ENCODE measurements at places on chromosomes 12 and 14.

DNA sequence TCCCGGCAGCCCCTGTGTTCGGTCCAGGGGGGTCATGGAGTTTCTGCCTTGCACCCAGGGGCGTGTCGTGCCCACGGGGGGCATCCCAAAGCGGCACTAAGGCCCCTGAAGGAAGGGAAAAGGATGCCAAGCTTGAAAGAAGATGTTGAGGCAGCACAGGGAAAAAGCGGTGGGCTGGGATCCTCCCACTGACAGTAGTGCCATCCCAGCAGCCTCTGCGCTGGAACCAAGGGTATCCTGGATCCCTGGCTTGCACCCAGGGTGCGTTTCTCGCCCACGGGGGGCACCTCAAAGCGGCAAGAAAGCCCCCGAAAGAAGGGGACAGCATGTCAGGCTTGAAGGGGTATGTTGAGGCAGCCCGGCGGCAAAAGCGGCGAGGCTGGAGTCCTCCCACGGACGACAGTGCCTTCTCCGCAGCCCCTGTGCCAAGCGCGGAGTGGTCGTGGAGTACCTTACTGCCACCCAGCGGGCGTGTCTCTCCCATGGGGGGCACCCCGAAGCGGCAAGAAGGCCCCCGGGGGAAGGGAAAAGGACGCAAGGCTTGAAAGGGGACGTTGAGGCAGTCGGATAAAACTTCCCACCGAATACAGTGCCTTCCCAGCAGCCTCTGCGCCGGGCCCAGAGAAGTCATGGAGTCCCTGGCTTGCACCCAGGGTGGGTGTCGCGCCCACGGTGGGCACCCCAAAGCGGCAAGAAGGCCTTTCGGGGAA is 164.4 kb upstream of the ALG10B start:
- no peak for DNase-seq

DNA sequence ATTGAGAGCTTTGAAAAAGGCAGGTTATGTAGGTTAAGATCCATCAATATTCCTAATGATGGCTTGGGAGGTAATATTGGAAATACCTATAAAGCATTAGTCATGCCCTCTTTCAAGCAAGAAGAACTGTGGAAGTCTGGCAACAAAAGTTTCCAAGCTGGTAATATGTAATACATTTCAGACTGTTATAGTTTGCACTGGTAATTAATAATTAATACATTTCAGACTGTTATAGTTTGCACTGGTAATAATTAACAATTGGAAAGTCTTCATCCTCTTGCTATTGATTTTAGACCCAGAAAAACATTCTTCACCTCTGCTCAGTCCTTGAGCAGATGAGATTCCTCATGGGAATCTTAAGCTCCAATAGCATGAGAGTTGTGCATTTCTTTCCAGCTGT is 29.0 kb upstream of the WDR89 start:
- no peak for DNase-seq

- DNase-seq: no peak
These were observed 179.6 kb downstream of the SLC35F4 start for GRCh38 chr14:57686304-57686703.

DNA sequence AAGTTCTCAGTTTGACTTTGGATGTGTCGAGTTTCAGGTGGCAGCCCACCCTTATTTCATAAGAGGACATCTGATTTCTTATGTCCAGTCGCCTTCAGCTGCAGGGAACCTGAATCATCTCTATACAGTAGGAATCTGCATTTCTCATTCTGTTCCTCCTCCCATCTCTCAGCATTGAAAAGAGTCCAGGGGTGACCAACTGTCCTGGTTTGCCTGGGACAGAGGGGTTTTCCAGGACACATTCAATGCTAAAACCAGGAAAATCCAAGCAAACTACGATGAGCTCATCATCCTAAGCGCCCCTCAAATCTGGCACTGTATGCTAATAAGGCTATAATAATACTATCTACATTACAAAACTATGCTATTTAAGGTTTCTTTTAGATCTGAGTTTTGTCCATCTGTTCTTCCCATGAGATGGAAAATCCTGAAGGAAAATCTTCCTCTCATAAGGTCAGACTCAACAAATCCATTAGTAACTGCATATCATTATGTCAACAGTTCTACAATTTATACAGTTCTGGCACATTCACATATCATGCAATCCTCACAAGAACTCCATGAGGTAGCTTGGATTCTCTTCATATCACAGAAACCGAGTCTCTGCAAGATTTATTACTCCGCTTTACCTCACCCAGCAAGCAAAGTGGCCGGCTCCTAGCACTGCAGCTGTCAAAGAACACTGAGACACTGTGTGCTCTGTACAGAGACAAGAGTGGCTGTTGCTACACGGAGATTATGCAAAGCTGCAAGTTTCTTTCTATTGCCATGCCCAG is 15.6 kb upstream of the CALM1 start:
- peak; percentile 64 for DNase-seq

DNA sequence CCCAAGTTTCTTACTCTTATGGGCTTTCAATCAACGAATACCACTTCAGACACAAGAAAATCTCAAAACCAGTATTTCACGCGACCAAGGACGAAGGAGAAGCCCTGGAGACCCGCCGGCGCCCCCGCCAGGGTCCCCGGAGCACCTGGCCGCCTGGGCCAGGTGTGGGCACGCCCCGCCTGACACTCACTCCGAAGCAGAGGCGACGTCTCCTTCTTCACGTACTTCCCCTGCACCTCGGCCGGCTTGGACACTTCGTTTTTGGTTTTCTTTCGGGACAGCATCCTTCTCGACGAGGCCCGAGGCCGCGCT is 466 bp downstream of the SAV1 start:
- no peak for DNase-seq

DNA sequence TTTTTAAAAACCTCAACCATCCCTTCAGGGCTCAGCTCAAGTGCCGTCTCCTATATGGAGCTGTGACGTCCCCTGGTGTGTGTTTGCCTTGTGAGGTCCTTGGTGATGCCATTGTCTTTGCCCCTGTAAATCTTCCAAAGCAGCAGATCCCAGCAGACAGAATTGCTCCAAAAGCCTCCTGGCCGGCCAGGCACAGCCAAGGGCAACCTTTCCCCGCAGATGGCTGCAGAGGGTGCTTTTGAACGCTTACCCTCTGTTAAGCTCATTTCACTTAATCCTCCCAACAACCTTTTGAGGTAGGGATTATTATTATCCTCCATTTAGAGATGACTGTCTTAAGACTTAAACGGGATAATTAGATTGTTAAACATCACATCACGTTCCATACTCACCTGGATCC is 51.4 kb downstream of the RFX4 start:
- DNase-seq: no peak

DNA sequence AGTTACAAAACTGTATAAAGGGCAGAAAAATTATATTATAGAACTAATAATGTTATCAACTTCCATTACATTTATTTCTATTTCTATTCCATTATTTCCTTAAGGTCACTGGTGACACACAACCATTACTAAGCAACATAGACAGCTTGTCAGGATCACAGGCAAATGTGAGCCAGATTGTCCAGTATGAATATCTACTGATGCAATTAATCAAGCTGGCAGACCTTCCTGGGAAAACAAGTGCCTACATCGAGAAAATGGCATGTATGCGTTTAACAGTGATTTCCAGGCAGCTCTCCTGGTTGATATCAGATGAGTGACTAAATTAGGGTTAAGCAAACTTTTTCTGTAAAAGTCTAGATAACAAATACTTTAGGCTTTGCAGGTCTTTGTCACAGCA is 36.9 kb upstream of the TSPAN8 start:
- no peak for DNase-seq

GRCh38 chr12:55733021-55733555 is 4.3 kb upstream of the CD63 start:
- no peak for DNase-seq

GRCh38 chr12:115752913-115753726 is 524.4 kb downstream of the MED13L start:
- peak; percentile 12 for DNase-seq

GRCh38 chr14:105064721-105065143 is 498 bp downstream of the GPR132 start:
- no peak for DNase-seq

DNA sequence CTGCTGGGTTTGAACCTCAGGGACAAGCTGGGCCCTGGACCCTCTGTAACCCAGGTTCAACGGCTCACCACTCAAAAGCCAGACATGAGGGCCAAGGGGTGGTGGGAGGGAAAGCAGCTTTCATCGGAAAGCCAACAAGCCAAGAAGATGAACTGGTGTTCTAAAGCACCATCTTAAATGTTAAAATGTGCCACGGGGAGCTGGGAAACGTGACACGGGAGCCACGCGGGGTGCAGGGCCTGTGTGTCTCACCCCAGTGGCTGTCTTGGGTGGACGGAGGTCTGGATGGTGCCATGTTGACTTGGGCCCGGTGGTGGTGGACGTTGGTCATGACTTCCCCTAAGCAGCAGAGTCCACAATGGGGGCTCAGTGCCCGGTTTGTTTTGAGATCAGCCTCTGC is 97.7 kb upstream of the SFSWAP start:
- DNase-seq: no peak

DNA sequence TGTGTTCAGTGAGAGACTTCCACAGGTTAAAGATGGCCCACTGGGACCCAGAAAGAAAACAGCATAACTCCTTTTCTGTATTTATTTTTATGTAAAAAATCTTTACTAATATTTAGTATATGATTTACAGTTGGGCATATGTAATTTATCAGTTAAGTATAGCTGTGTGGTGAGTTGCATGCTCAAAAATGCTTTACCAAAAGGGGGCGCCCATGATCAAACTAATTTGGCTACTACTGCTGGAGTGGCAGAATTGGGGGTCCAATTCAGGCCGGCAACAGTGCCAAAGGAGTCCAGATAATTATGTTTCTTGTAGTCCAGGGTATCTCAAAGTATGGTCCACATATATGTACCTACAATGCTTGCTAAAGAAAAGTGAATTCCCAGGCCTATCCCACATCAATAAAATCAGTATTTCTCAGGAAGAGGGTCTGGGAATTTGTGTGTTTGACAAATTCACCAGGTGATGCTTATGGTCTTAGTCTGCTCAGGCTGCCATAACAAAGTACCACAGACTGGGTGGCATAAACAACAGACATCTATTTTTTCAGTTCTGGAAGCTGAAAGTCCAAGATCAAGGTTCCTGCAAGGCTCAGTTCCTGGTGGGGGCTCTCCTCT is 152.0 kb downstream of the KTN1 start:
- DNase-seq: no peak

- no peak for DNase-seq
These were observed 62.1 kb downstream of the SH2B3 start for GRCh38 chr12:111467857-111468241.

DNA sequence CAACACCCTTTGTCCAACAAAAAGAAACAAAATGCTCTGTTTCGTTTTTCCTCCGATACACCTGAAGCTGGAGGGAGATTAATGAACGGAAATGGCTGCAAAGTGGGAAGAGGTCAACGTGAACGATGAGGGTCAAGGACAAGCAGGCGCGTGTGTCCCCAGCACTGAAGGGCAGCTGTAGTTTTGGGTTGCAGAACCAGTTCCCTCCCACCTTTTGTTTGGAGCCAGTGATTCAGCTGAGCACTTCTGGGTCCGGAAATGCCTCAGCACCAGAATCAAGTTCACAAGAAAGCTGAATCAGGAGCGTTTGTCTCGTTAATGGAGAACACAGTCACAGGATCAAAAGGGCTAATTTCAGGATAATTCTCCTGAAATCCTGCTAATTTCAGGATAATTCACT is 51.1 kb upstream of the PWP1 start:
- DNase-seq: no peak

GRCh38 chr12:79373896-79374499 is 316.8 kb downstream of the PAWR start:
- no peak for DNase-seq

- DNase-seq: no peak
These were observed 601 bp downstream of the MDGA2 start for GRCh38 chr14:47674543-47675465.

- DNase-seq: no peak
These were observed 8.0 kb downstream of the RAN start for GRCh38 chr12:130879781-130880389.

DNA sequence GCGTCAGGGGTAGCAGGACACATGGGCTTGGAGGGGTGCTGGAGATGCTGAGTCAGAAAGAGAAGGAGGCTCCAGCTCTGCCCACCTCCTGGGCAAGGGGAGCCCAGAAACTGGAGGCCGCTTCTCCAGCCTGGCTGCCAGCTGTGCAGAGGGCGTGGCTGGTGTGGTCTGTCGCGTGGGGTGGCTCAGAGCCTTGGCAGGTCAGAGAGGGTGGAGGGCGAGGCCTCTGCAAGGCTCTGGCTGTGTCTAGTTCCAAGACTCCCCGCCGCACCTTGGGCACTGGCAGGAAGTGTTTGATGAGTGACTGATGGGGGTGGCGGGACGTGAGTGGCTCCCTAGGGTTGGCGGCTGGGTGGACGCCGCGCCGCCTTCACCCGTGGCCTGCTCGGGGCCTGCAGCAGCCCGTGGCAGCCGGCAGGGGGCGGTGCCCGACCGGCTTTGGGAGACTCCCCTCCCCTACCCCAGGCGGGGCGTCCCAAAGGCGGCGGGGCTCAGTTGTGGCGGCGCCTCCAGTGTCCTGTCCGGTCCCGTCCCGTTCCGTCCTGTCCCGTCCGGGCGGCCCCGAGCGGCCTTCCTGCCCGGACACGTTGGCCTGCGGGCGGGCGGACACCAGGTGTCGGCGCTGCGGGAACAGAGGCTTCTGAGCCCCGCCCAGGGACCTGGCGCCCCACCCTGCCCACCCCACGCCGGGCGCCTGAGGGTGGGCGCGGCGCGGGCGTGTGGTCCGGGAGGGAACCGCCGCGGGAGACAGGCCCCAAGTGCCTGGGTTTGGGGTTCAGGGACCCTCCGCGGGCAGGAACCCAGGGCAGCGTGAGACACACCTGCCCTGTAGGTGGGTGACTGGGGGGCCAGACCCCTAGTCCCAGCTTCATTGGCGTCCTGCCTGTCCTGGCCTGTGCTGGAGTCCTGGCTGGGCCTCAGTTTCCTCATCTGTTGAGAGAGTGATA is 39.7 kb downstream of the KRT80 start:
- no peak for DNase-seq

GRCh38 chr12:104890476-104891096 is 67.5 kb downstream of the SLC41A2 start:
- DNase-seq: no peak

GRCh38 chr12:130835011-130835410 is 4.0 kb downstream of the STX2 start:
- no peak for DNase-seq

DNA sequence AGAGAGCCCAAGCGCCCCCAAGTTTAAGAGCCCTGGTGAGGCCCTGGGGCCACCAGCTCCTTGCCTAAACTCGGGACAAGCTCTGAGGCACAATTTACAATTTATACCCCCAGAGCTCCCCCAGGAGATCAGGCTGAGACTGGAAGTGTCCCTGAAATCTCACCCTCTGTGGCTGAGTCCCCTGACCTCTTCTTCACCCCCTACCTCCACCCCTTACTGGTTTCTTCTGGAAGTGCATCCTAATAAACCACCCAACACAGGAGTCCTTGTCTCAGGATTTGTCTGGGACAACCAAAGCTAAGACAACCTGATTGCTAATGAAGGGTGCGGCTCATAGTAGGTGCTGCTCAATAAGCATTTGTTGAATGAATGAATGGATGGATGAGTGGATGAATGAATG is 206.4 kb downstream of the BCL11B start:
- no peak for DNase-seq

Measured in occipital lobe (tissue), 3 donors.